ENCODE measurements at places on chromosomes 16 and 17.

DNA sequence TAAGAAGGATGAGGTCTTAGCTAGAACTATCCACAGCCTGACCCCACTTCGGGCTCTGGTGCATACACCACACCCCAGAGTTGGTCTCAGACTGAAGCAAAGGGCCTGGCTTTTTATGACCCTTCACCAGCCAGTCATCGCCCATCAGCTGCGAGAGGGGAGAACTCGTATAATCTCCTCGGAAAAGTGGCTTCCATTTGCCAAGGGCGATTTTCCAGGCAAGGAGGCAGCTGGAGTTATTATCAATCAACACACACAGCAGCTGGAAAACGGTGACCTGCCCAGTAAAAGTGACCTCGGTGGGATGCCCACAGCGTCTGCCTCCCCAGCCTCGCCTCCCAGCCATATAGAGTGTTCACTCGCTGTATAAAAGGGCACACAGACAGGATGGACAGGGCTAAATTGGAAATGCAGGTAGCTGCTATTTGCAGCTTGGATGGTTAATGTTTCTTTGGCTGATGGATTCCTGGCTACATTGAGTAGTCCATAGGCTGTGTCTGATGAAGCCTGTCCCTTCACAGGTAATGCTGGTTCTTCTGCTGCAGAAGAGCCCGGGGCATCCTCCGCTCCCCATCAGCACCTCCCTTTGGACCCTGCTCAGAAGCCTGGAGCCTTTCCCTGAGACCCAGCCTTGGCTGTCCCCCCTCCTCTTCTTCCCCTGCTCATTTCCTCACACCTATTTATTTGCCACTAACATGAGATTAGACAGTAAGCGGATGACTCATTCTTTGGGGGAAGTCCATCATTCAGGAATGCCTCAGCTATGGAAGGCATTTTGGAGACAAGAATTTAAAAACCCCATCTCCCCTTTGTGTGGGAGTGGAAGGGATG, 45.7 kb downstream of the TMEM186 start:
- no peak for DNase-seq

DNA sequence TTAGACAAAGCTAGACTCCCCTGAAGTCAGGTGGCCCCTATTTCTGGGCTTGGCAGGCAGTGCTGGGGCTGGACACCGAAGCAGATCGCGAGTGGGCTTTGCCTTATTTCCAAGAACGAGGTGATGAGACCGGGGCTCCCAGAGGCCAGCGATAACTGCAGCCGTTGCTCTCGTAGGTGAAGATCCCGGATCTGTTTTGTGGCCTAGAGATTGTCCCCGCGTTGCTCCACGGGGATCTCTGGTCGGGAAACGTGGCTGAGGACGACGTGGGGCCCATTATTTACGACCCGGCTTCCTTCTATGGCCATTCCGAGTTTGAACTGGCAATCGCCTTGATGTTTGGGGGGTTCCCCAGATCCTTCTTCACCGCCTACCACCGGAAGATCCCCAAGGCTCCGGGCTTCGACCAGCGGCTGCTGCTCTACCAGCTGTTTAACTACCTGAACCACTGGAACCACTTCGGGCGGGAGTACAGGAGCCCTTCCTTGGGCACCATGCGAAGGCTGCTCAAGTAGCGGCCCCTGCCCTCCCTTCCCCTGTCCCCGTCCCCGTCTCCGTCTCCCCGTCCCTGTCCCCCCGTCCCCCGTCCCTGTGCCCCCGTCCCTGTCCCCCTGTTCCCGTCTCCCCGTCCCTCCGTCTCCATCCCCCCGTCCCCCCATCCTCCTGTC, 1.5 kb upstream of the TBCD start:
- no peak for DNase-seq

DNA sequence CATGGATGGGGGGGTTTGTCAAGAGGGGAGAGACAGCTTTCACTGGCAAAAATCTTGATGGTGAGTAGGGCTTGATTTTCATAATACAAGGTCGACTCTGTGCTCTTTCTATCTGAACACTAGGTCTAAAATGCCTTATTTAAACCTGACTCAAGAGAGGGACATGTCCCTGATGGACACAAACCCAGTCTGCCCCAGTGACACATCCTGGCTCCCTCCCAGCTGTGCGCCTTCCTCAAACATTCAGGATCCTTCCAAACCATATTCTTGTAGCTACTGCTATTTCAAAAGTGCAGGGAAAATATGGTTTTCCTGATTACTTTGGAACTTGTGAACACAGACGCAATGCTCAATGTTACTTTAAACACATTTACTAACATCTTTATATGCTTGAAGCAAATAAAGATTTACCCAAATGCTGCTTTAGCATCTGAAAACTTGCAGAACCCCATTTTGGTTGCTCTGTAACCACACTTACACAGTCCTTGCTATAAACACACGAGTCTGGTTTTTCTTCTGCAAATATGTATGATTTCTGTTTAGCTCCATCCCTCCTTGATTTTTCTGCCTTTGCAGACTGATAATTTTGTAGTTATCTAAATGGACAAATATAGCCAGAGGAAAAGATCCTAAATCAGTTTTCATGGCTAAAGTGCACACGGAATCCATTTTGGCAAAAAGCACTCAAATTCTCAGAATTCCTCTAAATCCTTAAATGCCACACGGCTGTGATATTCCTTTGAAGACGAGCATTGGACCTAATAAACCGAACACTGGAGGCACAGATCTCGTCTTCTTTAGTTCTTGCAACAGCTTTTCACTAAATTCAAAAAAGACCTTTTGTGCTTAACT, 499.9 kb upstream of the ZFHX3 start:
- no peak for DNase-seq

DNA sequence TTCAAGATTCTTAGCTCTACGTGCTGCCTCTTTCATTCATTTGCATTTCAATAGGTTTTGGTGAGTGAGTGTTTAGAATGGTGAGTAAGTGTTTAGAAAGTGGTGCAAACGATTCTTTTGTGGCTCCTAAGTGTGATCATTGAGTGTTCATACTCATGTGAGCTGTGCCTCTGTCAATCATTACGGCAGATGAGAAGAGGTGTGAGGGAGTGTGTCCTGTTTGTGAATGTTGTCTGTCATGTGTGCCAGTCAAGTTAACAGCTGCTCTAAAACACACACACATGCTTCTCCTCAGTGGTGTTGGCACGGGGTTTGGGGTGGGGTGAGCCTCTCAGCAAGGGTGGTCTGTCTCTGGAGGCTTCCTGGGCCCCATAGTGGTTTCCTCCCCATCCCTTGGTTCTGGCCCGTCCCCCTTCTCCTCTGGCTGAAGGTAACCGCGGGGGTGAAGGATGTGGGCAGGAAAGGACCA, 11.4 kb downstream of the MYL4 start:
- DNase-seq, result no peak

GRCh38 chr16:10239640-10240039, 57.4 kb upstream of the GRIN2A start:
- DNase-seq, result no peak

- DNase-seq, result no peak
Measured at GRCh38 chr17:70936724-70937123, 767.4 kb downstream of the KCNJ2 start.

- DNase-seq, result no peak
Measured at GRCh38 chr16:86584726-86585721, 6.7 kb downstream of the FOXL1 start.

DNA sequence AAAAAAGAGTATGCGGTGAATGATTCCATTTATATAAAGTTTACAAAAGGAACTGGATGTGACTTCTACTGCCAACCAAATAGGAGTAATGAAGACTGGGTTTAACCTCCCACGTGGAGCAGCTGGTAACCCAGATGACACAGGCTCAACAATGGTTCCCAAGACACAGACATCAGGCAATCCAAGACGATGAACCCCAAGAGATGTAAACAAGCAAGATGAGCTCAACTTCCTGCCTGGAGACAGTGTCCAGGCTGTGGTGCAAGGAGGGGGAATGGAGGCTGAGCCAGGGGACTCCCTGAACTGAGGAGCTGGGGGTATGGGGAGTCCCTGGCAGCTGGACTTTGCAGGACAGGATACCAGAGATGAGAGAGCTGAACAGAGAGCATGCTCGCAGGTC, 104.7 kb downstream of the LITAF start:
- DNase-seq, result no peak

DNA sequence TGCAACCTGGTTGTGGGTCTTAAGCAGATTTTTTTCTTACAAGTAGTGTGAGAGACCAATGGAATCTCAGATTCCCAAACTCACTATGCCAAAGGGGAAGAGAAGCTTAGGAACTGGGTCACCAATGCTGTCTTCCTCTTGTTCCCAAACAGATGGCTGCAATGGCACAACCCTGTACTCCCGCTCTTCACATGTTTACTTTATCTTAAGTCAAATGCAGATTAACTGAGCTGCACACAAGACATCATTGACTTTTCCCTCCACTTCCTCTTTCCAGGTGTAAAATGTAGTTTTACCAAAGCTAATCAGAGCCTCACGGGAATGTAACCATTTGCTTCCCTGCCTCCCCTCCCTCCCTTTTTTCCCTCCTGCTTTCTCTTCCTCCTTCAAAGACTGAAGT, 14.4 kb upstream of the CD300E start:
- DNase-seq, result no peak

GRCh38 chr16:46573008-46573833, 48.0 kb downstream of the SHCBP1 start:
- DNase-seq, result no peak

DNA sequence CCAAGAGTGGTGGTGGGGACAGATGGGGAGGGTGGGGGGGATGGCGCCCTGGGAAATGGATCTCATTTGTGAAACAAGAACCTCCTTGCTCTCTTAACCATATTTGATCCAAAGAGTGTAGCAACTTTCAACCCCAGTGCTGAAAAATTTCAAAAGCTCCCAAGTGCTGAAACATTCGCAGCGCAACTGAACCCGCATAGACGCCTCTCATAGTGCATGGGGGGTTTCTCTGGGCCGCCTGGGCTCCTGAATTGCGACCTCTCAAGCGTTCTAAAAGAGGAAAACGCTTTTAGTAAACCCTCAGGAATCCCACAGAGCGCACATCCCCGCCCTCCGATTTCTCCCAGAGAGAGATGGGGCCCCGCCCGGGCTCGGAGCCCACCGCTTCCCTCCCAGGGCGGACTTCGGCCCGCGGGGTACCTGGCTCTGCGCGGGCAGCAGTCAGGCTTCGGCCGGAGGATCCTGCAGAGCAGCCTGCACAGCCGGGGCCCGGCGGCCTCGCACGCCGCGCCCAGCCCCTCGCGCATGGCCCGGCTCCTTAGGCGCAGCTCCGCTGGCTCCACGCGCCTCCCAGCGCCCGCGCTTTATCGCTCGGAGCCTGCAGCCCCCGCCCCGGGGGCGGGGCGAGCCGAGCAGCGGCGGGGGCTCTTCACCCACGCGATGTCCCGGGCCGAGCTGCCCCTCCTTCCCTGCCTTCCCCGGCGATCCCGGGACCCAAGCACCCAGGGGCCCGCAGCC, 7.0 kb downstream of the NOS2 start:
- DNase-seq, result peak; percentile 62

- DNase-seq, result no peak
Measured at GRCh38 chr17:61723183-61723582, 132.2 kb upstream of the NACA2 start.

GRCh38 chr16:77556201-77556873, 121.5 kb upstream of the ADAMTS18 start:
- DNase-seq, result no peak

DNA sequence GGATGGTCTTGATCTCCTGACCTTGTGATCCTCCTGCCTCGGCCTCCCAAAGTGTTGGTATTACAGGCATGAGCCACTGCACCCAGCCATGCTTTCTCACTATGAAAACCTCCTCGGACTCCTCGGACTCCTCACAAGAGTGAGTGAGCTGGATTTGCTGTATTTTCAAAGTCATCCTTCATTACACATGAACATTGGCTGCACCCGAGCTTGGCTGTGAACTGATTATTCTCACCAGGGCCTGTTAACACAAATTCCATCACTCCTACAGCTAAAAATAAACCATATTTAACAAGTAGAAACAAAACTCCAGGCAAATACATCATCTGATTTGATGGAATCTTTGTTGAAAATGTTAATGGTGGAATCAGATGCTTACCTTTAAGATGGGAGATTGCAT, 50.3 kb downstream of the PITPNC1 start:
- DNase-seq, result no peak

- DNase-seq, result no peak
Measured at GRCh38 chr16:74465851-74466685, 44.8 kb upstream of the CLEC18B start.

- no peak for DNase-seq
Measured at GRCh38 chr17:16941072-16942036, 30.6 kb downstream of the TNFRSF13B start.

DNA sequence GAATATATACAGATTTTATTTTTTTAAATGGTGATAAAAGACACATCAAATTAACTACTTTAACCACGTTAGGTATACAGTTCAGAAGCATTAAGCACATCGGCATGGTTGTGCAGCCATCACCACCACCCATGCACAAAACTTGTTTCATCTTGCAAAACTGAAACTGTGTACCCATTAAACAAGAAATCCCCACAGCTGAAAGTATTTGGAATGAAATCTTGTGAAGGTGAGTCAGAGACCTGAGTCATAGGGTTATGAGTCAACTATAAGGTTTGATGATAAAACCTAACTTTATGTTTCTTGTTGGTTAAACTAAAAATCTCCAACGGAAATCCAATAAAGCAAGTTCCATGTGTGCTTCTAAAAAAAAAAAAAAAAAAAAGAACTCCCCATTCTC, 561.6 kb upstream of the PSMD7 start:
- no peak for DNase-seq

DNA sequence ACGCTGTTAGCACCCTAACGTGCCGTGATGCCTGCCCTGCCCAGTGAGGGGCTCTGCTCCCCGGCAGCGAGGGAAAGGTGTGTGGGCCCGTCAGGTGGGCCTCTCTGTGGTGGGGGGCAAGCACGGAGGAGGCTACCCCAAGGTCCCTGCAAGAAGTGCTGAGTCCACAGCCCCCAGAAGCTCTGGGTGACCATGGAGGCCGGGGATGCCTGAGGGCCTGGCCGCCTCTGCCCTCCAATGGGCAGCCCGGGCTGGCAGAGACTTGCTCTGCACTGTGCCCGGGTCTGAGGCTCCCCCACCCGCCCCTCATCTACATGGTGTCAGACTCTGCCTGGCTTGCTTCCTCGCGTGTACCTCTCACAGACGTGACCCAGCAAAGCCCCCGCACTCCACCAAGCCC, 12.2 kb downstream of the SLC38A10 start:
- DNase-seq, result no peak
